ENCODE measurements at places on chromosomes 16 and 17.

DNA sequence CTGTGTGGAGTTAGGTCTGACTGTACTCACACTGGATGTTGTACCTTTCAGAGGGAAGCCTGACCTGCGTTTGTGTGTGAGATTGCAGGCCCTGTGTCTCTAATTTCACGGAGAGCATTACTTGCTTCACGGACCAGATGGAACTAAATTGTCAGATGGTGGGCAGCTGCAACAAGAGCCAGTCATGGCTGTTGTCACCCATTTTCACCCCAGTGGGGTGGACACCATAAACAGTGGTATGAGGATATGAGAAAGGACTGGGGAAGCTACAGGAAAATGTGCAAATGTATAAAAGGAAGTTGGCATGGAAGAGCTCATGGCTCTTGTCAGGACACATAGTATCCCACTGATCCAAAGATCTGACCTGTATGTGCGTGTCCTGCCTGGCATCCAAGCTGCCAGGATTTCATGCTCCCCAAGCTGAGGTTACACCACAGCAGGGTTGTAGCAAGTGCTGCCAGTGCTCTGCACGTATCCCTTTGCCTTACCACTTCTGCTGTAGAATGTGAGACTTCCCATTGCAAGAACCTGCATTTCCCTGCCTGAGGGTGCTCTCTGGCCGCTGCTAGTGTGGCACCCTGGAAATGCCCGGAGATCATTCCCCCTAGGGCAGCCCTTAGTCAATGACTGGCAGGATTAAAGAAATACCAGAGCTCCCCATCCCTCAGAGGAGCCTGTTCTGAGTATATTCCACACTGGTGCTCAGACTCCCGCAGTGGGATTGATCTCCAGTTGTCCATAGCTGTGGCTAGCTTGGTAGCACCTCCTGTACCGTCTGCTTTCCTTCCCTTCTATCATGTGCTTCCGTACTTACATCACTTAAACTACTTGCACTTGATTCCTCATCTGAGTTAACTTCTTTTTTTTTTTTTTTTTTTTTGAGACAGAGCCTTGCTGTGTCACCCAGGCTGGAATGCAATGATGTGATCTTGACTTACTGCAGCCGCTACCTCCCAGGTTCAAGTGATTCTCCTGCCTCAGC lies 70.4 kb upstream of the TANC2 start:
- no peak for DNase-seq

DNA sequence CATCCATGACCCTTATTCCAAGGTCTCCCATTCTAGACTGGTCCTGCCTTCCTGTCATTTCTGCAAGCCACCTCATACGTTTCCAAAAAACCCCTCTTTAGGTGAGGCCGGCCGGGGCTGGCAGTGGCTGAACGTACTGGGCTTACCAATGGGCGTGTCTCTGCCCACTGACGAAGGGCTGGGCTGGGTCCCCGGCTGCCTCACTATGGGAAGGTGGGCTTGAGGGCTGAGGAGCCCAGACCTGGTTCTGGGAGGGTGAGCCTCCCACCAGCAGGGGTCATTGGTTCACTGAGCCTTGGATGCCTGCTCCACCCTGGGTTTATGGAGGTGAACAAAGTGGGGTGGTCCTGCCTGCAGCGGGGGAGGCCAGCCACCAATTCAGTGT lies 19.9 kb downstream of the KDM8 start:
- no peak for DNase-seq

DNA sequence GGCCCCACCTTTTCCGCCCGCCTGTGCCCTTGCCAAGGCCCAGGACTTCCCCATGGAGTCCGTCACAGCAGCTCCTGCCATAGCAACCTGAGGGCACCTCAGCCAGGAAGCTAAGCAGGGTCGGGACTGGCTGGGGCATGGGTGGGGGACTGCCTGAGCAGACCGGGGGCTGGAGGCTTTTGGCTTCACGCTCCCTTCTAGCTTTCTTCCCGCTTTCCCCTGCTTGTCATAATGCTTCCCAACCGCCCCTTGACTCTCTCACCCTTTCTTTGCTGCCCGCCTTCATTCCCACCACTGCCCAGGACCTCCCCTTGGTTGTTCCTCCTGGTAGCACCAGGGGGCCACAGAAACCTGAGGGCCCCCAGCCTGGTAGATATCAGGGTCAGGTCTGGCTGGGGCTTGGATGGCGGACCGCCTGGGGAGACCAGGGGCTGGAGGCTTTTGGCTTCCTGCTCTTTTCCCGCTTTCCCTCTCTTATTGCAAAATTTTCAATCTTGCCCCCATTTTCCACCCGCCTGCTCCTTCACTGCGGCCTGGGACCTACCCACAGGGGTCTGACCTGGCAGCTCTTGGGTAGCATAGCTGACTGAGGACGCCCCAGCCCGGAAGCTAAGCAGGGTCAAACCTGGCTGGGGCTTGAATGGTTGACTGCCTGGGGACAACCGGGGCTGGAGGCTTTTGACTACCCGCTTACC lies 2287.7 kb downstream of the TP53TG3F start:
- DNase-seq, result no peak

GRCh38 chr17:8862213-8863056 lies 5.0 kb downstream of the PIK3R6 start:
- DNase-seq, result no peak

- no peak for DNase-seq
These were observed 527 bp downstream of the TRAF4 start for GRCh38 chr17:28744104-28744971.

- DNase-seq, result no peak
These were observed 11.8 kb downstream of the KCNH6 start for GRCh38 chr17:63534816-63535455.

DNA sequence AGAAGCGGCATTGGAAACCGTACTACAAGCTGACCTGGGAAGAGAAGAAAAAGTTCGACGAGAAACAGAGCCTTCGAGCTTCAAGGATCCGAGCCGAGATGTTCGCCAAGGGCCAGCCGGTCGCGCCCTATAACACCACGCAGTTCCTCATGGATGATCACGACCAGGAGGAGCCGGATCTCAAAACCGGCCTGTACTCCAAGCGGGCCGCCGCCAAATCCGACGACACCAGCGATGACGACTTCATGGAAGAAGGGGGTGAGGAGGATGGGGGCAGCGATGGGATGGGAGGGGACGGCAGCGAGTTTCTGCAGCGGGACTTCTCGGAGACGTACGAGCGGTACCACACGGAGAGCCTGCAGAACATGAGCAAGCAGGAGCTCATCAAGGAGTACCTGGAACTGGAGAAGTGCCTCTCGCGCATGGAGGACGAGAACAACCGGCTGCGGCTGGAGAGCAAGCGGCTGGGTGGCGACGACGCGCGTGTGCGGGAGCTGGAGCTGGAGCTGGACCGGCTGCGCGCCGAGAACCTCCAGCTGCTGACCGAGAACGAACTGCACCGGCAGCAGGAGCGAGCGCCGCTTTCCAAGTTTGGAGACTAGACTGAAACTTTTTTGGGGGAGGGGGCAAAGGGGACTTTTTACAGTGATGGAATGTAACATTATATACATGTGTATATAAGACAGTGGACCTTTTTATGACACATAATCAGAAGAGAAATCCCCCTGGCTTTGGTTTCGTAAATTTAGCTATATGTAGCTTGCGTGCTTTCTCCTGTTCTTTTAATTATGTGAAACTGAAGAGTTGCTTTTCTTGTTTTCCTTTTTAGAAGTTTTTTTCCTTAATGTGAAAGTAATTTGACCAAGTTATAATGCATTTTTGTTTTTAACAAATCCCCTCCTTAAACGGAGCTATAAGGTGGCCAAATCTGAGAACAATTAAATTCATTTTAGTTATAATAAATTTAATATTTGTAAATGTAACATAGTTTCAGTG lies 1.7 kb downstream of the HEXIM1 start:
- no peak for DNase-seq

DNA sequence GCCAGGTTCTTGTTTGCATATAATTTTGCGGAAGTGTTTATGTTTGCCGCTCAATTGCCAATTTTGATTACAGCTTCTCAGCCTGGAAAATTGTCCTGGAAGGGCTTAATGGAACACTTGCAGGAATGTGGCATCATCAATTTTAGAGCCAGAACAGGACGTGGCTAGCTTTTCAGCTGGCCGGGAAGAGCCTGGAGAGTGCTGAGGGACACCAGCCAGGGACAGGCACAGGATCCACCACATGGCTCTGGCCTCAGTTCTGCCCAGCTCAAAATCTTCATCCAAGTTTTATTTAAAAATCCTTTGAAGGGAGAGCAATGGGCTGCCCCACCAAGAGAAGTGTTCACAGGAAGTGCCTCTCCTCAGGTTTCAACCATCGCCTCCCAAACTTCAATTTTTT lies 287.2 kb upstream of the HSBP1 start:
- DNase-seq, result no peak

GRCh38 chr17:55737976-55738501 lies 12.8 kb upstream of the PCTP start:
- DNase-seq, result no peak

Data from DMS79 (cell line).